SK-N-SH (cell line): ENCODE measurements at places on chromosomes 7 and 10.

DNA sequence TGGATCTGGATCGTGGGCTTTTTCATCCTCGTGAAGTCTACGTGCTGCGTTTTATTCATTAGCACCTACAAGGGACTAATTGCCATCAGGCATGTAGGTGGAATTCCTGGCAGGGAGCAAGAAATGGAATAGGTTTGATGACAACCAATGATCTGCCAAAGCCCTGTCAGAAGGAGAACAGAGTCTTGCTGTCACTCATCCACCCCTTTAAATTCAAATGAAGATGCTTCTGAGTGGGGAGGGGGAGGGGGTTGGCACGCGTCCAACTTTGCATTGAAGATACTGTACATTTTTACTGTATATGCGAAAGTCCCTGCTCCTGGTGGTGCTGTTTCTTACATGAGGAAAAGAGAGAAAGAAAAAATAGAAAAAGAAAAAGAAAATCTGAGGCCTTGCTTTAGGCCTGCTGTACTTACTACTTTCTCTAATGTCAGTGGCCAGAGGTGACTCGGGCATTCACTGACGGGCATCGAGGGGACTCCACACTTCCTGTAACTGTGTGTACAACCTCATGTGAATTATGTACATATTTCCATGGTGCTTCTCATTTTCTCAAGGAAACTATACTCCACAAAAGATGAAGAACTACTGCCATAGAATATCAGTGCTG lies 569.1 kb downstream of the INHBA start:
- no peak for DNase-seq

DNA sequence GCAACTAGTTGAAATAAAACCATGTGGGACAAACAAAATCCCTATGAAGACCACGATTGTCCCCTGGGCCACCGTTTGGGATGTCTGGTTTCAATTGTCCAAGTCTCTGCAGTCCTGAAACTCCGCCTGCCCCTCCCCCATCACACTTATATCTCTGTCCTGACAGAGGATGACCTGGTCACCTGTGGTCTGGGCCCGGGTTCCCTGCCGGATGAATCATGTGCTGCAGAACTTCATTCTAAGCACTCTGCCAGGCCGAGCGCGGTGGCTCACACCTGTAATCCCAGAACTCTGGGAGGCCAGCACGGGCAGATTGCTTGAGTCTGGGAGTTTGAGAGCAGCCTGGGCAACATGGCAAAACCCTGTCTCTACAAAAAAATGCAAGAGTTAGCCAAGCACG lies 91.1 kb downstream of the COL13A1 start:
- DNase-seq, result no peak

DNA sequence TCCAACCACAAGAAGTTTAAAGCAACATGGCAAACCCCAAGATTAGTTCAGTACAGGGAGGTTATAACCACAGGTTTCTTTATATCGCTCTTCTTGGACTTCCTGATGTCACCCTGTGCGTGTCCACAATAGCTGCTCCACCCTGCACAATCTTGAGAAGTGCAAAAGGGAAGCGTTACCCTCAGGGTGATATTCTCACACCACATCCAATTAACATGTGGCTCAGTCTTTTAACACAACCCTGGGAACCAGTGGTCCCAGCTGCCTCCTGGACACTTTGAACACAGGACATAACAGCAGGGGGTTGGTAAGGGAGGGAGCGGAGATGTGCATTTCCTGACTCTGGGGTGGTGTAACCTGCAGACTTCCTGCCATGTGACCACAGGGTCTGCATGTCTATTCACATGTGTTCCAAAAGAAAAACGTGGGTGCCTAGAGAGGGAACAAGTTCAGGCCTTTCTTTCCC lies 64.6 kb downstream of the GSAP start:
- DNase-seq, result no peak

GRCh38 chr10:107546986-107547385 lies 382.5 kb upstream of the SORCS1 start:
- DNase-seq, result no peak

DNA sequence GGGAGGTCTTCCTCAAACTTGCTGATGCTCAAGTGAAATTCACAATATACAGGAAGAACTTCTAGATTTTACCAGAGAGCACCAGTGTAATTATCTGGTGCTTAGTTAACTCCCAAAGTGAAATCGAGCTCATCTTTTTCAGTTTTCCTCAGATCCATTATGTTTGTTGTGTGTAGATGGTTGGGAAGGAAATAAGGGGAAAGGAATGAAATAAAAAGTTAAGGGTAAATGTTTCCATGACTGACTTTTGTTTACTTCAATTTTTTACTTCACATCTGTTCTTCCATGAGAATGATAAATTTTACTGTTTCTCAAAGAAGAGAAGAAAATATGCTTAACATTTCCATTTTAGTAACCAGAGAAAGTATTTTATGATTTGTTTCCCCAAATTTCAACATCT lies 21.3 kb downstream of the FAM107B start:
- no peak for DNase-seq

GRCh38 chr10:96890172-96890513 lies 58.0 kb downstream of the LCOR start:
- DNase-seq, result no peak

DNA sequence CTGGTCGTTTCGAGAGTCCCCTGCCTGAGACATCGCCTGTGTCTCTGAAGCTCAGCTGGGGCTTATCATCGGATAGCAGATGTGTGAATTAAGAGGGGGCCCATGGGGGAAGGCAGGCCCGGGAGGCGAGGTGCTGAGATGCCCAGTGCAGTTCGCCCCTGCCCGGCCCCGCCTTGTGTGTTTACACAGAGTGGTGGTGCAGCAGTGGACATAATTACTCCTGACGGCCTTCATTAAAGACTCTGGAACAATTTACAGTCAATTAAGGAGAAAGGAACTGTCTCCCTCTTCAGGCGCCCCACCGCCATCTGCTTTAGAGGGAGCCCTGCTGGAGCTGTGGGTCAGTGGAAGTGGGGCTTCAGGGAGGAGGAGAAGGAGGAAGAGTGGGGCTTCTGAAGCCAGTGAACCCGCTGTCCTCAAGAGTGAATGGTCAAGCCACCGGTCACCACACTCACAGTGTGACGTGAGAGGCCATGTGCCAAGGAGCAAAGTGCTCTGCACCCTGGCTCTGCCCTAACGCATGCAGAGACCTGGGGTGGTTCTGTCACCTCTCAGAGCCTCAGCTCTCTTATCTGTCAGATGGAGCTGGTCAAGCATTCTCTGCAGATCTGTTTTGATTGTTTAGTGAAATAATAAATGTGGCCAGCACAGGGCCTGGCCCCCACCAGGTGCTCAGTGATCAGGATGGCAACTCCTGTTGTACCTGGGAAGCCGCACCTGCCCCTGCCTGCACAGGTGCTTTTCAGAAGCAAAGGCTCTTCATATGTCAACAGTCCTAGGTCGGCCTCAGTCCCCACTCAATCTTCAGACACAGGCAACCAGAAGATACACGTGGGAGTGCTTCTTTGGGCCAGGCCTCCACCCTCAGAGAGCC lies 65.6 kb downstream of the CDH23 start:
- no peak for DNase-seq
